ENCODE measurements at places on chromosomes 3 and 15. TPM values are rescaled to one million over a fixed set of nuclear protein-coding genes. Genes with fewer than 3 reads are reported as not detected.

- peaks cover 4% of the 10 kb centered on the region for H3K36me3 ChIP-seq
- no peak overlapping the region for H3K27ac ChIP-seq
- no peak overlapping the region for H3K4me3 ChIP-seq
- H3K27me3 ChIP-seq, result no peaks in the 10 kb centered on the region
- no peaks in the 10 kb centered on the region for H3K4me1 ChIP-seq
Observed at GRCh38 chr15:66481107-66481856, 16.3 kb downstream of the SNAPC5 start.

STRIT1 gene
- total RNA-seq, result not detected

- H3K27ac ChIP-seq, result no peak overlapping the region
- no peaks in the 10 kb centered on the region for H3K27me3 ChIP-seq
- H3K4me1 ChIP-seq, result no peaks in the 10 kb centered on the region
- DNase-seq, result no peak
Observed at GRCh38 chr3:9965200-9965875, 13.1 kb upstream of the PRRT3 start.

- no peak overlapping the region for H3K4me3 ChIP-seq
- no peaks in the 10 kb centered on the region for H3K27me3 ChIP-seq
- no peak for DNase-seq
- no peak overlapping the region for H3K27ac ChIP-seq
Observed at GRCh38 chr3:182527745-182528144, 265.6 kb upstream of the ATP11B start.

CPEB1 gene
- total RNA-seq, result 1.4 TPM

DNA sequence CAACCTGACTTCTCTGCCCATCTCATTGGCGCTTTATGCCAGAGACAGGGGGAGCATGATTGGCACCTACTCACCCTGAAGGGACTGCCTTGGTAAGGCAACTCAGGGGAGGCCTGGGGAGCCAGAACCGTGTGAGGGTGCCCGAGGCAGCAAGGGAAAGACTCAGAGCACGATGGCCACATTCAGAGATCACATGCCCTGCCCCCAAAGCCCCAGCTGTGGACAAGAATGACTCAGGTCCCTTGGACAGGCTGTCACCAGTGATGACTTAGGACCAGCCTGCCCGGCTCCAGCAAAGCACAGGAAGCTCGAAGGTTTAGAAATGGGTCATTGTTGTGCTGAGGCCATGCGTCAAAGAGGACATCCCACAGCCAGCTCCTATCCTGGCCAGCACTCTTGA lies 49.1 kb upstream of the LIMD1 start:
- peaks cover 15% of the 10 kb centered on the region for H3K36me3 ChIP-seq
- no peak overlapping the region for H3K27ac ChIP-seq
- DNase-seq, result no peak
- no peak overlapping the region for H3K4me3 ChIP-seq
- no peaks in the 10 kb centered on the region for H3K4me1 ChIP-seq

TNK2 gene
- total RNA-seq, result 42.5 TPM

- no peak overlapping the region for H3K4me3 ChIP-seq
- H3K4me1 ChIP-seq, result no peaks in the 10 kb centered on the region
- H3K36me3 ChIP-seq, result no peaks in the 10 kb centered on the region
- no peak overlapping the region for H3K27ac ChIP-seq
Observed at GRCh38 chr3:89250742-89251141, 143.3 kb downstream of the EPHA3 start.

OR5H15 gene
- total RNA-seq, result not detected

TAGLN3 gene
- total RNA-seq, result 0.79 TPM

- peaks cover 74% of the 10 kb centered on the region for H3K27me3 ChIP-seq
- no peaks in the 10 kb centered on the region for H3K36me3 ChIP-seq
- no peak overlapping the region for H3K27ac ChIP-seq
- peaks cover 12% of the 10 kb centered on the region for H3K4me1 ChIP-seq
- no peak overlapping the region for H3K4me3 ChIP-seq
Observed at GRCh38 chr15:52804526-52805081, 14.5 kb upstream of the ONECUT1 start.

HRG gene
- 0.35 TPM for total RNA-seq

GRCh38 chr3:195859061-195859845 lies 47.5 kb upstream of the MUC4 start:
- H3K4me3 ChIP-seq, result no peak overlapping the region
- H3K27me3 ChIP-seq, result no peaks in the 10 kb centered on the region
- no peaks in the 10 kb centered on the region for H3K36me3 ChIP-seq
- H3K27ac ChIP-seq, result no peak overlapping the region
- DNase-seq, result peak; percentile 70

CLDN16 gene
- 27.3 TPM for total RNA-seq

DNA sequence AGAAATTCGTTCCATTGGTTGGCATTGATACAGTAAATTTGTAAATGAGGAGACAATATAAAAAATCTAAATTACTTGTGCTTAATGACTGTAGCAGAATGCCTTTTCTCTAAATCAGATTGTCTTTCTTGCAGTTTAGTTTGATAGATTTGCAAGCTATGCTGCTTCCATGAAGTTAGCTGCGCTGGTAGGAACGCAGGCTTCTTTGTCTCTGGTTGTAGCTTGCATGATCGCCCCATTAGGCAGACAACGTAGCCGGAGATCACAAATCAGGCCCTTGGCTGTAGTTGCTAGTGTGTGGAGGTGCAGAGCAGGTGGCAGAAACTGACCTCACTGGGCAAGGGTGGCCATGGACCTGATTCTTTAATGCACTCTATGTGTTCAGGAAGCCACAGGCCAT lies 6.1 kb downstream of the ZIC1 start:
- DNase-seq, result no peak
- peaks cover 96% of the 10 kb centered on the region for H3K27me3 ChIP-seq
- no peak overlapping the region for H3K4me3 ChIP-seq
- no peak overlapping the region for H3K27ac ChIP-seq
- no peaks in the 10 kb centered on the region for H3K4me1 ChIP-seq
- no peaks in the 10 kb centered on the region for H3K36me3 ChIP-seq

DNA sequence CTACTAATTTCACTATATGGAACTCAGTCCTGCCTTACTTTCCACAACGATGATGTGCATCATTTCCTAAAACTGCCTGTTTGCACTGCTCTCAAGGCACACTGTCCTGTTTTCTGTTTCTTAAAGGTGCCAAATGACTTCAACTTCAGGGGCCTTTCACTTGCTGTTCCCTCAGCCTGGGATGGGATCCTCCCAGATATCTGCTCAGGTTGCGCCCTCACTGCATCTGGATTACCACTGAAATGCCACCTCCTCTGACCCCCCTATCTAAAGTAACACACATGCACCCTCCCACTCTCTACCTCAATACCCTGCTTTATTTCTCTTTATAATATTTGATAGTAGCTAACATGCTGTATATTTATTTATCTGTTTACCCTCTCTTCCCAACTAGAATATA lies 123.8 kb upstream of the CMC1 start:
- no peaks in the 10 kb centered on the region for H3K4me1 ChIP-seq
- DNase-seq, result no peak
- no peaks in the 10 kb centered on the region for H3K36me3 ChIP-seq
- H3K27me3 ChIP-seq, result no peaks in the 10 kb centered on the region
- H3K4me3 ChIP-seq, result no peak overlapping the region

GRCh38 chr15:51310064-51310463 lies 28.3 kb downstream of the CYP19A1 start:
- H3K4me1 ChIP-seq, result no peaks in the 10 kb centered on the region
- H3K36me3 ChIP-seq, result no peaks in the 10 kb centered on the region
- H3K4me3 ChIP-seq, result no peak overlapping the region
- H3K27me3 ChIP-seq, result no peaks in the 10 kb centered on the region

RTP3 gene
- not detected for total RNA-seq

ZNF619 gene
- total RNA-seq, result 9.0 TPM

DNA sequence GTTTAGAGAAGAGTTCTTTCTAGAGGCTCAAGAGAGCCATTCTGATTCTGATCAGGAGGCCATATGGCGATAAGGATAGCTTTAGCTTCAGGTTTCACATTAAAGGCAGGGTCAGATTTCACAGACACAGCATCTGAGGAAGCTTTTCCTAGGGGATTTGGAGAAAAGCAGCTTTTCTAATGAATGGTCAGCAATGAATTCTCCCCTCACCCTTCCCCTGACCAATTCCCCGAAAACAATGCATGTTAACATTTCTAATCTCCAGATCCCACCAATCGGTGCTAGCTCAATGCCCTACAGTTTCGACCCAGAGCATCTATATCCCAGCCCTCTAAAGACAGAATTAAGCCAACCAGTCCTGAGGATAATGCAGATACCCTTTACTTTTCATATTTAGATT lies 9.8 kb downstream of the AGBL1 start:
- H3K4me1 ChIP-seq, result no peaks in the 10 kb centered on the region
- H3K27me3 ChIP-seq, result no peaks in the 10 kb centered on the region
- DNase-seq, result no peak
- no peak overlapping the region for H3K4me3 ChIP-seq
- H3K36me3 ChIP-seq, result no peaks in the 10 kb centered on the region

DAZL gene
- not detected for total RNA-seq

ISL2 gene
- total RNA-seq, result 0.44 TPM

DNA sequence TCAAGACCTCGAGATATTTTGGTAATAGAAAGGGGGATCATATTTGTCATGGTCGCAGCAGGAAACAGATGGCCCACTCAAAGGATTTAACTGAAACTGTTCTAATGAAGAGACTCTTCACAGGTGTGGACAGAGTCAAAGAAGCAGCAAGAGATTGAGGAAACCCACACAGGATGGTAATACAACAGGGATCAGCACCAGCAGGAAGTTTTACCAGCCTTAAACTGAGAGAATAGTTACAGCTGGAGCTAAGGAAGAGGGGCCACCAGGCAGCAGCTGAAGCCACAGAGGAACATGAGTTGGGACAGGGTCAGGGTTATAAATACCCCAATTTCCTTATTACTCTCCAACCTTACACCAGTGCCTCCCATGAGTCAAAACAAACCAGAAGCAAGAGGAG lies 131.8 kb upstream of the UBE2E2 start:
- no peak overlapping the region for H3K4me3 ChIP-seq
- no peaks in the 10 kb centered on the region for H3K36me3 ChIP-seq
- H3K4me1 ChIP-seq, result no peaks in the 10 kb centered on the region
- no peak overlapping the region for H3K27ac ChIP-seq
- DNase-seq, result no peak
- no peaks in the 10 kb centered on the region for H3K27me3 ChIP-seq

KLF15 gene
- 22.9 TPM for total RNA-seq

PRKCD gene
- 26.6 TPM for total RNA-seq

C3orf70 gene
- 2.8 TPM for total RNA-seq

Measured in kidney (tissue), 22 donors.